ENCODE measurements at places on chromosomes 7 and 10.

GRCh38 chr10:51007781-51008180 lies 66.5 kb upstream of the PRKG1 start:
- DNase-seq: no peak

GRCh38 chr10:68553138-68553537 lies 7.0 kb upstream of the TET1 start:
- no peak for DNase-seq

GRCh38 chr10:75356484-75356883 lies 45.1 kb downstream of the ZNF503 start:
- DNase-seq: no peak

DNA sequence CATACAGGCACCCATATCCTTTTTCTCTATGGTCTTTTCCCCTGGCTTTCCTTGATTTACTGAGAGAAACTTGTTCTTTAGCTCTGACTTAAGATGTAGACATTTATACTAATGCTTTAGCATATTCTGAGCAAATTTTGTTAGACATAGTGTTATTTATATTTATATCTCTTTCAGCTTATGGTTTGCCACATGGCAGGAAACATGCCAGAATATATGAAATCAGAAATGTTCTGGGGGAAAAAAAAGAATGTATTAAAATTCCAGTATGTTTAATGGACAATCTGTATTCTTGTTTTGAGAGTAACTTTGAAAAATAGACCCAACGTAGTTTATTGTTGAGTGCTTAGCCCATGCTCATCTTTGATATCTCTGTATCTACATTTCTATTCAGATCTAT lies 10.1 kb upstream of the GGCT start:
- no peak for DNase-seq

DNA sequence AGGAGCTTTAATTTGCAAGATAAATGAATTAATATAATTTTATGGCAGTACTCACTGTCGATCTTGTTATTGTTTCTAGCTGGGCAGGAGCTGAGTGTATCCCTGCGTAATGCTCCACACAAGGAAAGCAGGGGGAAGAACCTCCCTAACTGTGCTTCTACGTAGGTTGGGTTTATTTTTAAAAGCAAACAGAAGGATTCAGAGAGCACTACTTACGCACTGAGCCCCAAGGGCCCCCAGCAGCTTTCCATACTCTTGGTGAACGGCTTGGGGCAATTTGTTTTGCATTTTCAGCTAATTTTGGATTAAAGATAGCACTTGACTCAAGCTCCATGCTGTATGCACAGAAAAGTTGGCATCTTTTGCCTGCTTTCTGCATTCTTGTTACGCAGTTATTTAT lies 9.6 kb downstream of the DUSP5 start:
- no peak for DNase-seq

DNA sequence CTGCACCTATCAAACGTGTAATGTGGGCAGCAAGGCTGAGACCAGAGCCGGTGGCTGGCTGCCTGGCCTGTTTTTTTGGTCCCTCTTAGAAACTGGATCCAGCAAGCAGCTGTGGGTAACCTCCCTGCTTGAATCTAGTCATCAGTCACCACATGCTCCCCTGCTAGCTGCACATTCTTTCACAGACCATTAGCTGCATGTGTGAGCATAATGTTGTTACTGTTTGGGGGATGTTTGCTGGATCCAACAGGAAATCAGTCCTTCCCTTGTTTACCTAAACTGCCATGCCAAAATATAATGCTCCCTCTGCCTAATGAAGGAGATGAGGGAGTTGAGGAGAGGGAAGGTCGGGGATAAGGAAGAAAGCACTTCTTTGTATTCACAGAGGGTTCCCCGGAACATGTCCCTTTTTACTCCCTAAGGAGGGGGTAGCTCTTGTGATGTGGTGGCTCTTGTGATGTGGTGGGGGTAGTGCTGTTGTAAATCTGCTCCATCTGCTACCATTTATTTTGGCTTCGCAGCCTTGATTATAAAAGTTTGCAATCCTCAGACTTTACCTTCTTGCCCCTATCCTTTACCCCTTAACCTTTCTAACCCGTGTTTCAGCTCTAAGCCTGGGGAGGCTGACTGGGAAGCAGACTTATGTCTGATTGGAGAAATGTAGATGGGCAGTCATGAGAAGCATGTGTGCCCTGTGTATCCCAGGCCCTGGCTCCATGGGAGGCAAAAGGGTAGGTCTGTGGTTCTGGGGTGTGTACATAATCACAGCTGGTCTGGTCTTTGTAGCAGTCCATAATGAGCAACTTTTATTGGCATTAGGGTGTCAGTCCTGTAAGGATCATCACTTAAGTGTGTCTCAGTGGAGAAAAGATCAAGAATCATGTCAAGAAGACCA lies 20.8 kb downstream of the LOXL4 start:
- DNase-seq: no peak

DNA sequence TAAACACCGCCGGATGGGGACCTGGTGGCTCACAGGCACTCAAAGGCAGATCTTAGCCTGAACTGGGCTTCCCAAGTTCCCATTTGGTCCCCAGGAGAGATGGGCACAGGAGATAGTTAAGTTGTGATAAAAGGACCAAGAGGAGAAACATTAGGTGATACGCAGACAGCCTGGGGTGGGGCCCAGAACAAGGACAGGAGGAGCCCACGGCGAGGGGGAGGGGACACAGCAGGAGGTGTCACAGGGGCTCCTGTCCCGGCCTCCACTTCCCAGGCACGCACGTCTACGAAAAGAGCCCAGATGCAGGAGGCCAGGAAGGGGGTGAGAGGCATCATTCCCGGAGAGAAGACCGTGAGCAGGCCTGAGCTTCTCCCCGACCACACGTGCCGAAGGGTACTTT lies 16.3 kb upstream of the DNAAF5 start:
- peak; percentile 11 for DNase-seq

DNA sequence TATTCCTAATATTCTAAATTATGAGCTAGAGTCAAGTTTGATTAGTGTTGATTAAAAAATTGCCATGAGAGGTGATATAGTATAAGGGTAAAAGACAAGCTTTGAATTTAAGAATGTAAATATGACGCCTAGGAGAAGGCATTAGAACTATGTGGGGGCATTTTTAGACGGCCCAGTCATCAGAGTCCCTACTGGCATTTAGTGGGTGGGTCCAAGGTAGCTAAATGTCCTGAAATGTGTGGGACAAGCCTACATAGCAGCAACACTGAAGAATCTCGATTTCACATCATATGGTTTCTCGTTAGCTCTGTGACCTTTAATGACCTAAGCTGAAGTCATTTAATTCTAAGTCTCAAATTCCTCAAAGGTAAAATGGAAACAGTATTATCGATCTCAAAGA lies 133.5 kb downstream of the SGMS1 start:
- no peak for DNase-seq

DNA sequence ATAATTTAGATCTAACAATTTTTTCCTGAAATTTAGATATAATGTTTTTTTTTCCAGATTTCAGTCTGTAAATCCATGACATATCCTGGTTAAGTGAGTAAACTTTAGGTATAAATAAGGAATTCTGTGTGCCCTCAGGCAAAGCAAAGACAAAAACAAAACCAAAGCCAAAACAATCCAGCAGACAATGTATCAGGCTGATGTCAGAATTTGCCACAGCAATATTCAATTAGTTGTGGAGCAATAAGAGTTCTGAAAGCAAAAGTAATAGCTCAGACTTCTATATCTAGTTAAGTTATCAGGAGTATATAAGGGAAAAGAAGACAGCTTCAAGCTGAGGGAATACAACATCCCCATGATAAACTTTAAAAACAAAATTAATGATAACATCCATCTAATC lies 82.0 kb downstream of the MKX start:
- DNase-seq: no peak

DNA sequence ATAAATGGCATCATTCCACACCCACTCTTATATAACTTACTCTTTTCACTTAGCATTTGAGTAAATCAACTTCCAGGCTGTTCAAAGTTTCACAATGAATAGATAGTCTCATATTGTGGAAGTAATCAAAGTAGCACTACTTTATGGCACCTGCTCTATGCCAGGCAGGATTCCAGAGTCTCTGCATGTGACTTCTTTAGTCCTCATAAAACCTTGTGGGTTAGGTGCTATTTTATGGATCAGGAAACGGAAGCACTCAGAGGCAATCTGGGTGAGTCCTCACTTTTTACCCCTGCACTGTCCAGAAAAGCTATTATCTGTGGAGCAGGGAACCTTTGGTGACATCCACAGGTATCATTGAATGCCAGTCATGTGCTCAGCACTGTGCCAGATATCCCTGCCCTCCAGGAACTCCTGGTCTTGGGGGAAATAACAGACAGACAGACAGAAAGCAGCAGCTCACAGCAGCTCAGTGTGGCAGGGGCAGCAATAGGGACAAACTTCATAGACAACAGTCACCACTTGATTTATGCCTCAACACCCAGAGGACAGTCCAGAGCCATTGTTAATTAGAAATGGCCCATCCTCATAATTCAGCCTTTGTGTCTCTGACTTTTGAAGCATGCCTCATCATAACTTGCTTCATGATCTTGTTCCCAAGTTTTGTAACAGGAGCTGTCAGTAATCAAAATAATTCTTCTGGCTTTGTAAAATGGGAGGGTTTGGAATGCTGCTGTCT lies 160.6 kb downstream of the SEC23IP start:
- no peak for DNase-seq

GRCh38 chr10:117993166-117993565 lies 53.6 kb downstream of the RAB11FIP2 start:
- DNase-seq: no peak

DNA sequence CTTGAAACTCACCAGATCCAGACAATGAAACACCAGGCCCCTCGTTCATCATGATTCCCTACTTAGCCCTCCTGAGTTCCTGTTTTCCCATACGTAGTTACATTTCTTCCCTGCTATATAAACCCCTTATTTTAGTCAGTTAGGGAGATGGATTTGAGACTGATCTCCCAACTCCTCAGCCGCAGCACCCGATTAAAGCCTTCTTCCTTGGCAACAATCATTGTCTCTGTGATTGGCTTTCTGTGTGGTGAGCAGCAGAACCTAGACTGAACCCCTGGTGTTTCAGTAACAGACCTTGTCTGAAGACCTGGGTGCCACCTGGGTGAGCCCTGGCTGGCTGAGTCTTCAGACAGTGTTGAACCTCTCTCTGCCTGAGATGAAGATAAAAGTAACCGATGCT lies 118.0 kb downstream of the OAT start:
- DNase-seq: no peak

Measured in head of caudate nucleus (tissue), 42 donors.